ENCODE measurements at places on chromosomes 3 and 15.

GRCh38 chr15:63945838-63946298, 100.4 kb downstream of the DAPK2 start:
- no peak for DNase-seq

DNA sequence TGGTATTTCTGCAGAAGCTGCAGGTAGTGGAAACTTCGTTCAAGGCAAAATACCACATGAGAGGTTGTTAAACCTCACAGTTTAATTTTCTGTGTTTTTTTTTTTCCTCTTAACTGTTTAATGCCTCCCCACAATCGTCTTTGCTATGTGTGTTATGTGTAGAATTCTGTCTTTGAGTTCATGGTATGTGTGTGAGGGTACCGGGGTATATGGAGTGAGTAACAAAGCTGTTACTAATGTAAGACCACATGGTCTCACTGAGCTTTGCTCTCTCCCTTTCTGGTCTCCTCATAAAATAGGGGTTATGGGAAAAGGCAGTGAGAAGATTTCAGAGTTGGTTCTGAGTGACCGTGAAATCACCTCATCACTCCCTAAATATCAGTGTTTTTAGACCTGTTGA, 143.6 kb downstream of the USP13 start:
- no peak for DNase-seq

DNA sequence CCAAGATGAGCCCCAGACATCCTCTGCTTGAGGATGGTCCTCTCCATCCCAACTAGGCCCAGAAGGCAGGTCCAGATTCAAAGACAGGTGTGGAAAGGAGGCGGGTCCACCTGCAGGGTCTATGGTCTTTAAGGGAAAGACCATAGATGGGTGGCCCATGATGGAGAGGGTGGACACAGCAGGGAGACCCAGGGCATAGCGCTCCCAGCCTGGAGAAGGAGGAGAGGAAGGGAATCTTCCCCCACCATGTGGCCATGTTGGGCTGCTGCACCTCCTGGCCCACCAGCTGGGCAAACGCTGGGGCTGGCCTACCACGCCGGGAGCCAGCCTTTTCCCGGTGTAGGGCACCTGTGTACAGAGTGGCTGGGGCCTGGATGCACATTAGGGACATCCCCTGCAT, 265.2 kb upstream of the TLE3 start:
- DNase-seq = no peak

DNA sequence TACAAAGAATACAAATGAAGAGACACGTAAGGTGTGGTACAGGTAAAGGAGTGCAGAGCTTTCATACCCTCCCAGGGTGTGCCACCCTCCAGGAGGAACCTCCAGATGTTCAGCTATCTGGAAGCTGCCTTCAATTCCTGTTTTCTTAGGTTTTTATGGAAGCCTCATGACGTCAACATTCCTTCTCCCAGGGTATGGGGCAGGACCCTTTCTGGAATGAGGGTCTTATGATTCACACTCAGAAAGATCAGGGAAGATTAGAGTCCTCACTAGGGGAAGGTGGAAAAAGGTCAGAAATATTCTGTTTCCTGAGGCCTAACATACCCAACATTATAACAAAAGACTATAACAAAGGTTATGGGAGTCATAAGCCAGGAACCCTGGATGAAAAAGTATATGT, 99.8 kb upstream of the PLCL2 start:
- DNase-seq = no peak

GRCh38 chr3:123336001-123336400, 112.9 kb downstream of the ADCY5 start:
- DNase-seq = no peak

- DNase-seq = no peak
These were observed 315.2 kb downstream of the CLSTN2 start for GRCh38 chr3:140250010-140250855.

- no peak for DNase-seq
These were observed 921.7 kb downstream of the TBL1XR1 start for GRCh38 chr3:176275538-176275937.

GRCh38 chr3:171535799-171536198, 75.6 kb upstream of the TNIK start:
- DNase-seq = no peak

DNA sequence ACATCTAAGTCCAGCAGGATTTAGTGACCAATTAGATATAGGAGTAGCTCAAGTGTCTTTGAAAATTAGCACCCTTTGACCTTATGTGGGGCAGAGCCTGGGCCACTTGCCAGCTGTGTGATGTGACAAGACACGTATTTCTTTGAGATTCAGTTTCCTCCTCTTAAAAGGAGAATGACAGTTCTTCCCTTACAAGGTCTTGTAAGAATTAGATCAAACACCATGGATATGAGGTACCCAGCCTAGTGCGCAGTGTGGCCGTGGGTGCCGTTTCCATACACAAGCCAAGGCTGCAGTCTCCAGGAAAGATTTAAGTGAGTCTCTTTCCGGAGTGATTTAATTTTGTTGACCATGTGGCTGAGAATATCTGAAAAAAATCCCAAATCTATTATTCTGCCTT, 46.3 kb downstream of the ARHGAP31 start:
- DNase-seq = no peak

- DNase-seq = no peak
These were observed 131.5 kb downstream of the TRIM42 start for GRCh38 chr3:140809316-140809715.

DNA sequence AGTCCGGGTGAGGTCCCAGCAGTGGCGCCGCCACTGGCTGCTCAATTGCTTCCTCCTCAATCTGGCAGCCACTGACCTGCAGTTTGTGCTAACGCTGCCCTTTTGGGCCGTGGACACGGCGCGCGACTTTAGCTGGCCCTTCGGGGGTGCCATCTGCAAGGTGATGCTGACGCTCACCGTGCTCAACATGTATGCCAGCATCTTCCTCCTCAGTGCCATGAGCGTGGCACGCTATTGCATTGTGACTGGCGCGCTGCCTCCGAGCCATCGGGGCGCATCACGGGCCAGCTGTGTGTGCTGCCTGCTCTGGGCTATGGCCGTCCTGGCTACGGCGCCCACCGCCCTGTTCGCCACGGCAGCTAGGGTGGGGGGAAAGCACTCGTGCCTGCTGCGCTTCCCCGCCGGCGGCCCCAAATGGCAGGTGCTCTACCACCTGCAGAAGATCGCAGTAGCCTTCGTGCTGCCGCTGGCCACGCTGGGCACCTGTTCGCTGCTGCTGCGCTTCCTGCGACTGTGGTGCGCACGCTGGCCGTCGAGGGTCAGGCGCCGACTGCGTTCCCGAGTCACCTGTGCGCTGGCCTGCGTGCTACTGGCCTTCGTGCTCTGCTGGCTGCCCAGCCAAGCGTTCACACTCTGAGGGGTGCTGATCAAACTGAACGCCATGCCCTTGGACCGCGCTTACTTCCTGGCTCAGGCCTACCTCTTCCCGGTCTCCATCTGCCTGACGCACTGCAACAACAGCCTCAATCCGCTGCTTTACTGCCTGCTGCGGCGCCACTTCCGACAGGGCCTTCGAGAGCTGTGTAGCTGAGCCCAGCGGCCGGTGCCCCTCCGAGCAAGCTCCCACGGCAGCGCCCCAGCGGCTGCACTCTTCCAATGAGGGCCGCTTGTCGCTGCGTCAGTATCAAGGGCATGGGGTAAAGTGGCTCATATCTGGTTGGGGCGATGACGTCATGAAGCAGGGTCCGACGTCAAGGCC, 20.3 kb upstream of the ADAMTS7 start:
- DNase-seq = no peak

- no peak for DNase-seq
These were observed 143.3 kb upstream of the RBMS3 start for GRCh38 chr3:29137601-29138000.

- no peak for DNase-seq
These were observed 76.7 kb upstream of the DCBLD2 start for GRCh38 chr3:98978068-98978811.

- no peak for DNase-seq
These were observed 90.4 kb downstream of the CMSS1 start for GRCh38 chr3:99907959-99908544.

DNA sequence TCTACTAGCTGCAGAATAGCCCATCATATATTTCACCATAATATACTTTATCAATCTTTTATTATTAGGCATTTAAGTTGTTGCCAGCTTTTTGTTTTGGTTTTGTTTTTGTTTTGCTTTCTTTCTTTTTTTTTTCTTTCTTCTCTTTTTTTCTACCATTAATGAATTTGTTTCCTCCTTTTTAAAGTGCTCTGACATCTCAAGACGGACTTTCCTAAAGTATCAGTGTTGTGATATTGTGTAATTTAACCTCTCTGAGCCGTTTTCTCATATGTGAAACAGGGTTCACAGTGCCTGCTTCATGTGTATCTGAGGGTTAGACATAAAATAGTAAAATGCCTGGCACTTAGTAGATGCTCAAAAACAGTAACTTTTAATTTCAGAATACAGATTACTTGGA, 109.5 kb upstream of the IL12A start:
- DNase-seq = no peak

DNA sequence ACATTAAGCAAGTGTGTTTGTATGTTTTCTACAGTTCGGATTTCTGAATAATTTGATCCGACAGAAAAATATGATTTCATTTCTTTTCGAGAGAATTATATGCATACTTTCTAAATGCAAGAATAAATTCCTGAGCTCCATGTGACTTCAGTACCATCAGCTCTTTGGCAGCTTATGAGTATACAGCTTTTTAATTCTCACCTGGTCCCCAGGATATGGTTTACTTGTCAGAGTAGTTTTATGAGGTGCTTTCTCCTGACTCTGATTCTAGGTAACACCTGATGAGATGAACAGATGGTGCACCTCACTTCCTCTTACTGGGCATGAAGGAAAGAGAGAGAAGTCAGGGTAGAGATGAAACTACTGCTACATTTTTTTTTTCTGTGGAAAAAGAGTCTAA, 3.1 kb downstream of the HGD start:
- no peak for DNase-seq

- no peak for DNase-seq
These were observed 29.6 kb downstream of the LRRC3B start for GRCh38 chr3:26652164-26652563.

GRCh38 chr15:72078887-72079286, 39.1 kb downstream of the MYO9A start:
- no peak for DNase-seq

DNA sequence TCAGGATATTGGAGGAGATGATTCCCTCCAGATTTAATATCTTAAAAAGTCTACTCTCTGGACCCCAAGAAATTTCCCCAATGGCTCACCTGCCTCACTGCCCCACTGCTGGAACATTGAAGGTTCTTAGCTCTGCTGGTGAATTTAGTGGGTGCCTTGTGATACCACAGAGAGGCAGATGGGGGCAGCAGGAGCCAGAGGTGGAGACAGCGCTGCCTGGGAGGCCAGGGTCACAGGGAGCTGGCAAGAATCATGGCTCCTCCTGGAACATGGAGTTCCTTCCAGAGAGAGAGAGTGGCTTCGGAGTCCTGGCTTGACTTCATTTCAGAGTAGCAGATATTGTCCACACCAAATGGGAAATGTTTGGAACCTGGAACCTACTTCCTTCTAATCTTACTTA, 263.5 kb upstream of the CFAP20DC start:
- no peak for DNase-seq

All from left kidney (tissue), 8 donors.